ENCODE measurements at places on chromosomes 5 and 9.

GRCh38 chr5:155772009-155772662 is 554.8 kb upstream of the SGCD start:
- DNase-seq: peak; percentile 3

GRCh38 chr5:71914281-71914680 is 193.0 kb upstream of the MAP1B start:
- DNase-seq: no peak

- no peak for DNase-seq
Measured at GRCh38 chr9:124939944-124940343, 939 bp downstream of the GOLGA1 start.

- DNase-seq: no peak
Measured at GRCh38 chr5:132674671-132675506, 1.1 kb downstream of the IL4 start.

DNA sequence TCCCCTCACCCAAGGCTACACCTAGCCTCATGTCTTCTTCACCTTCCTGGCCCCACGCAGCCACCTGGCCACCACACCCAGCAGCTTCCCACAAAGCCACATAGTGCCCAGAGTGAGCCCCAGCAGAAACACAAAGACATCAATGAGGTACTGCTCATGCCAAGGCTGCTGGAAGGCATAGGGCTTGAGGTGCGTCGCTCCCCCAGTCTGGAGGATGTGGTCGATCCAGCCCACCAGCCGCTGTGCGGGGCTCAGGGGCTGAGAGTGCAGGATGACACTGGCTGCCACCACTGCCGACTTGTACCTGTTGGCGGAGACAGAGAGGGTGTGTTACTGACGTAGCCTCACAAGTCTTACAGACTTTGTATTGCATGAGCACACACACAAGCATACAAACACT is 15.8 kb upstream of the CAPSL start:
- no peak for DNase-seq

- DNase-seq: no peak
Measured at GRCh38 chr5:39783756-39784421, 359.1 kb upstream of the DAB2 start.

DNA sequence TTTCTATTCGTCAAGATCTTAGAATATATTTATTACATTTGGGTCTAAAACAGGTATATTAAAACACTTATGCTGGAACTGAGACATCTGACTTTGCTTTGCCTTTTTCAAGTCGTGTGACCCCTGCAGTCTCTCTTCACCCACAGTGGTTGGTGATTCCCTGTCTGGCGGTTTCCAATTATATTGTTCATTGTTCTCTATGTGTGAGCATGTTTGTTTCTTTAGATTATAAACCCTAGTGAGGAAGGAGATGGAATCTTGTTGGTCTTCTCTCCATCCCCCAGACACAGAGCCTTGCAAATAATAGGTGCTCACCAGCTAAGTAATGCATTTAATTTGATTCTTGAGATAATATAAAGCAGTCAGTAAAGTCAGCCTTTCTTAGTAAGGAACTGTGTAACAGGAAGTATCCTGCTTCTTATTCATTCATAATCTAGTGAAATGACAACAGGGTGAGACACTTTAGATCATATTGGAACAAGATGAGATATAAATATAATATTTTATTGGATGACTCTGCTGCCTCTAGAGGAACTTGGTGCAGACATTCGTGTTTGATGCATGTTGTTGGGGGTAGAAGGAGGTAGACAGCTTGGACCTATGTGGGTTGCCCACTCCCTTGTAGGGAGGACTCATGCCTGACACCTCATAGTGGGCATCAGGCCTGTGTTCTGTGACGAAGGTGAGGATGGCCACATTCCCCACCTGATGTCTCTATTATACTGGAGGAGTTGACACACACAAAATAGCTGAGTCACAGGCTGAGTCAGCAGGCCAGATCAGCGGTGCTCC is 88.1 kb downstream of the FGF1 start:
- DNase-seq: no peak

DNA sequence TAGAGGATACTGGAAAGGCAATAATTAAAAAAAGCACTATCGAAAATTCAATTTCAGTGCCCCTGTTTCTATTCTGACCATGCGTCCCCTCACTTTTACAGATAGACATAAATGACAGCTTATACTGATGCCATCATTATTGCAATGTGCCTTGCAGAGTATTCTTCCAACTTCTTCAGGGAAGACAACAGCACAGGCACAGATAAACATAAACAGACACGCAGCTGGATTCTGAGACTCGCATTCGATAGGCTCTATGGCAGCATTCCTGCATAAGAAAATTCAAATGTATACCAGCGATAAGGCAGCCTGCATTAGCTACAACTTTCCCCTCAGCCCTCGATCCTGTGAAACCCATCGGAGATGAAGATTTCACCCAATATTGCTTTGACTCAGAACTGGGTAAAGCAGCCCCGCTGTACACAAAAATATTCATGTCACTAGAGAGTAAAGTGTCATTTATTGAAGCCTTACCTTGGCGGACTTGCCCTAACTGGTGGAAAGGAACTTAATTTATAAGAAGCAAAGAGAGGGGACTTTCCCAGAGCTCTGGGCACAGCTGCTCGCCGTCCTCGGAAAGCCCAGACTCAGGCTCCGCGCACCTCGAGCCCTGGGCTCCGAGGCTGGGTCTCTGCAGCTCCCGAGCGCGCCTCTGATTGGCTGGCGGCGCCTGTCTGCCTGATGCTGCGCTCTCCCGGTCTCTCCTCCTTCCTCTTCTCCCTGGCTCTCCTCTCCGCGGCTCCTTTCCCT is at the start of gene CDH18:
CDH18 (minus strand) TSS at position 589 of the 750 bp plus-strand sequence. CDS start 149,214 bp downstream, outside the sequence.
- peak; percentile 90 for DNase-seq

GRCh38 chr9:131169563-131170240 is 44.3 kb downstream of the NUP214 start:
- DNase-seq: no peak

GRCh38 chr5:5752844-5753243 is 330.4 kb downstream of the ICE1 start:
- DNase-seq: no peak

GRCh38 chr5:102561894-102562760 is 63.3 kb upstream of the SLCO6A1 start:
- peak; percentile 28 for DNase-seq

- DNase-seq: peak; percentile 35
Measured at GRCh38 chr5:139561655-139562451, 714 bp downstream of the UBE2D2 start.
